KBM-7 (cell line): ENCODE measurements at places on chromosomes 5 and 9.

GRCh38 chr9:389159-389558, 174.5 kb downstream of the DOCK8 start:
- DNase-seq = no peak

GRCh38 chr5:172834415-172835289, 601 bp downstream of the ERGIC1 start:
- peak; percentile 12 for DNase-seq

DNA sequence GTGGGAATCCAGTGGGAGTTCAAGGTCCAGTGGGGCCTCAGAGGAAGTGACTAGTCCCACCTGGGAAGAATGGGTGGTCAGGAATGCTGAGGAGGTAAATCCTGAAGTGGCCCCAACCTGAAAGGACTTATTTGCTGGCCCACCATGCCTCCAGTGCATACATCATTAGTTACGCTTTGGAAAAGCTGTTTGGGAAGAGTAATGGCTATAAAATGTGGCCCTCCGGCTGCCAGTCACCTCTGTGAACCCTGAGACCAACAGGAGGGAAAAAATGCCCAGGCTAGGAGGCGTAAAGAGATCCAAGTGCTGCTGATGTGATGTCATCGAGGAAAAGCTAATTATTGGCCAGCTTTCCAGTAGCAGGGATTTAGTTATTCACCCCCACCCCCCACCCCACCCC, 2.7 kb upstream of the SLC26A2 start:
- DNase-seq = no peak

- no peak for DNase-seq
These were observed 3.6 kb upstream of the IL3 start for GRCh38 chr5:132056610-132057497.

DNA sequence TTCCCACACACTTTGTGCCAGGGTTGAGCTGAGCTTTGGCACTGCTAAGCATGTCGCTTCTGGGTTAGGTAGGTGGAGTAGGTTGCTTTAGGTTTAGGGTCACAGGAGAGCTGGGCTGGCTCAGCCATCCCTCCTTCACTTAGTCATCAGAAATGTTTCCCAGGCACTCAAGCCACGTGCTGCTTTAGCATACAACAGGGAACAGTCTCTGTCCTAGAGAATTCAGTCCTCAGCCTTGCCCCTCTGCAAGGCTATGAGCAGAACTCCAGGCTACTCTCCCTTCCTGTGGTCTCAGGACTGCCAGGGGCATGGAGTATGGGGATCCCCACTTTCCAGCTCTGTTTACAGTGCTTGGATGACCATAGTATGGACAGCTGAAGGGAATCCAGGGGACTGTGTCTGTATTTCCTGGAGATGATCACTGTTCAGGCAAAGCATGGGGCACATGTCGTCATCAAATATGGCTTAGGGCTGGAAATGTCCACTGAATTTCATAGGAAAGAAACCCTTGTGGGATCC, 7.5 kb upstream of the ANKRD33B start:
- DNase-seq = no peak

DNA sequence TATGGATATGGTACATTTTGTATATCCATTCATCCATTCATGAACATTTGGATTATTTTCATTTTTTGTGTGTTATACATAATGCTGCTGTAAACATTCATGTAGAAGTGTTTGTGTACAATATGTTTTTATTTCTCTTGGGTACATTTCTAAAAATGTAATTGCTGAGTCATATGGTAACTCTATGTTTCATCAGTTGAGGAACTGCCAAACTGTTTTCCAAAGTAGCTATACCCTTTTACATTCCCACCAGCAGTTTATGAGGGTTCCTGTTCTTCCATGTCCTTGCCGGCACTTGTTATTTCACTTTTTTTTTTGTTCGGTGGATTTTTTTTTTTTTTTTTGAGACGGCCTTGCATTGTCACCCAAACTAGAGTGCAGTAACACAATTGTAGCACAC, 54.0 kb upstream of the MCCC2 start:
- no peak for DNase-seq

DNA sequence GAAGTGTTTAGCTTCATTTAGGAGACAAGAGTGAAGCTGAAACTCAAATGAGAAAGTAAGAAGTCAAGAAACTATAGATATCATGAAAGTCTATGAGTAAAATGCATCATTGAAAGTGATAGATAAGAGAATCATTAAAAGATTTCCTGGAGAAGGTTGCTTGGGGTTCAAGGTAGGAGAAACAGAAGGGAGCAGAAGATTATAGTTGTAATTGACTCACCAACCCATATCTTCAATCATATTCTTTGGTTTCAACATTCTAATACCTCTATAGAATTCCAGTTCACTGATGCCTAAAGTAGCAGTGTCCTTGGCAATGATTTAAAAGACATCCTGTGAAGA, 365.7 kb upstream of the RIOK2 start:
- no peak for DNase-seq

DNA sequence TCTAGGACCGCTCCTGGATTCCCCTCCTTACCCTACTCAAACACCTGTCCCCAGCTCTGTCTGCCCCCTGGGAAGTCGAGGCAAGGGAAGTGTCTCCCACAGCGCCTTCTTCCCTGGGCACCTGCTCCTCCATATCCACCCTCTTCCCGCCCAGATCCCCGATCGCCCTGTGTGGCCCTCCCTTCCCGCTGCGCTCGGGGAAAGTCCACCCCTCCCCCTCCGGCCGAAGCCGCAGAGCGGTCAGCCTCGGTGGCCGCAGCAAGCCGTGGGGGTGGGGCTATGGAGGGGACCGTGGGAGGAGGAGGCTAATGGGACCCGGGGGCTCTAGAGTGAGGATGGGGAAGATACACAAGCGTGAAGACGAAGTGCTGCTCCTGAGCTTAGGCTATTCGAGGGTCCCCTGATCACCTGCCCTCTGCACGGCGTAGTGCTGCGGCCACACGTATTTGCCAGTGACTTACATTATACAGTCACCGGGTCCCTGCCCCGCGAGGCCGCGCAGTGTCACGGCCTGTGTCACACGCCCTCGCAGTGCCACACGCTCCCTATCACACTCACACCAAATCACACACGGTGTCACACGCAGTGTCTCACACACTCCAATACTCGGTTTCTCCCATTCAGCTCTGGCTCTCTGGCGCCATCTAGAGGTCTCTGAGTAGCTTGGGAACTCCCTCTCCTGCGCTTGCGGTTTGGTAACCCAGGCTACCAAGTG, 658 bp upstream of the PCDH1 start:
- peak; percentile 92 for DNase-seq

DNA sequence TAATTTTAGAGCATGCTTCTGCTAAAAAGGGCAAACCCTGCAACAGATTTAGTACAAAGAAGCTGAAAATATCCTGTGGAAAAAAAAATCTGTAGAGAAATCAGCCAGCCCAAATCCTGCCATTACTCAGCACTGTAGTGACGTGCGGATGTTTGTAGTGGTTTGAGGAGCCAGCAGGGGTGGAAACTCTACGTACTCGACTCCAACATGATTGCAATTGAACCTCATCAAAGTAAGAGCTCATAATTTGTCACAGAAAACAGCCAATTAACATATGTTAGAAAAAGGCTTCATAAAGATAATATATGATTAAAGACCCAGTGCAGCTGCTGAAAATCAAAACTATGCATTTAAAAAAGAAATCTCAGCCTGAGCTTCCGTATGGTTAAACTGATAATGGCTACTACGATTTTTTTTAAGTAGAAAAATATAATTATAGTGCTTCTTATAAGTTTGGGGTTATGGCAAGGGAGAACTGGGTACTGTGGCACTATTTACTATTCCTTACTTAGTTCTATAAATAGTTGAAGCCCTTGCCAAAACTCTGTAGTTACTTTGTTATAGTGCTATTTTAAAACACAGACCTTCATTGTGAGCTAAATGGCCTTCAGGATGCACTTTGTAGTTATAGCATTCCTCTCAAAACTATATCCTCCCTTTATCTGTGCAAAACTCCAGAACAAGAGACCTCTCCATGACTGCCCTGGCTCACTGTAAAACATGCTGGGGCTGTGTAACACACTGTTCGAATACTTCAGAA, 49.4 kb downstream of the MEF2C start:
- DNase-seq = no peak
